Stimulated activated effector memory CD8-positive, alpha-beta T cell treated with anti-CD3 and anti-CD28 coated beads, Interleukin-12 subunit alpha, Interleukin-12 subunit beta, amount 100 ng/mL, for 72 hours (primary cell): ENCODE measurements at places on chromosomes 6 and 20.

- no peak for DNase-seq
Observed at GRCh38 chr6:157688275-157688959, 134.6 kb upstream of the SNX9 start.

DNA sequence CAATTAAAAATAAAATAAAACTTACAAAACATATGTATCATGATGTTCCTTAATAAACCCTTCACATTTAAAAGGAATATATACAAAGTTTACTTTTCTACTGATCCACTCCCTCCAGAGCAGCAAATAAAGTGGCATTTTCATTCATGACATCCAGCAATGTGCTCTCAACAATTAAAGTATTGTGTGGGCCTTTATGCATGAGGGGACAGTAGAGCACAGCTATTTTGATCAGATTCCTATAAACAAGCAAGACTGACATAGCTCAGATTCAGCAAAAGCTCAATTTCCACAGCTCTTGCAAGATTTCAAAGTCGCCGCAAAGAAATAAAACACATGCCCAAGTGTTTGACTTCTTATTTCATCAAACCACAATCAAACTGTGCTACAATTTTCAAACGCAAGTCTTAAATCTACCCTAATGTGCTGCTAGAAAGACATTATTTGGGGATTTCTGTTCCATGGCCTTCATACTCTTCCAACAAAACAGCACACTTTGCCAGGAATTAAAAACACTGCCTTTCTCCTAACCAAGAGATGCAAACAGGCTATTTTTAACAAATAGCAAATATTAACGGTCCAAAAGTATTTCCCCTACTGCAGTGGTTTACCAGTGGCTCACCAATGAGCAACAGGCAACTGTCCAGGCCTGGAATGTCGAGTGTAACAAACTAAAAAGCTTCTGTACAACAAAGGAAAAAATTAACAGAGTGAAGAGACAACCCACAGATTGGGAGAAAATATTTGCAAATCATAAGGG is 52.3 kb downstream of the MBOAT1 start:
- DNase-seq = no peak

GRCh38 chr20:60008130-60008808 is 50.0 kb downstream of the CDH26 start:
- DNase-seq = no peak

DNA sequence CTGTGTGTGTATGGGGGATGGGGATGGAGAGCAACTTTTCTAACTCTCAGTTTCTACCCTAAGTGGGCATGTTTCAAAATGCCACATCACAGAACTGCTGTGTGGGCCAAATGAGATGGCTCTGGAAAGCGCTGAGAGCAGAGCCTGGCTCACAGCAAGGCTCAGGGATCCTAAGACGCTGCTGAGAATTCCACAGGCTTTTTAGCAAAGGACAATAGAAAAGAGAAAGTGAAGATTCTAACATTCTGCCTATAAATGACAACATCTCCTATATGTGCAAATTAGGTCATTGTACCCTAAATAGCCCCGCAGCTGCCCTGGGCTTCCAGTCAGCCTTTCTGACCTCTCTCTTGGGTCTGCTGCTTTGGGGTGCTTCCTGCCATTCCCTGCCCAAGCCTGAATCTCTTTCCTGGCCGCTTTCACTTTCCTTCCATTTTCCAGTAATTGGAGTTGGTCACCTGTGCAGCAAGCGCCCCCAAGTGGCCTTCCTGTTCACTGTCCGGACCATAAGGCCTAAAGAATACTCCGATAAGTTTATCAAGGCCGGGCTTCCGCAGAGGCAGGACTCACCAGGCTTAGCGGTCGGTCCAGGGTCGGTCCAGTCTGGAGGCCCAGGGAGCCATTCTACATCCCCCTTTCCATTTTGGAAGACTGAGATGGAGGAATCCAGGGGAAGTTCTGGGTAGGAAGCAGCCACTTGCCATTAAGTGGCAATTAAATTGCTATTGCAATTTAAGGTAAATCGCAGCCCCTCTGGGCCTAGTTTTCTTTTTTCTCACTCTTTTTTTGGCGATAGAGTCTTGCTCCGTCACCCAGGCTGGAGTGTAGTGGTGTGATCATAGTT is 6.7 kb upstream of the DDR1 start:
- peak; percentile 55 for DNase-seq

GRCh38 chr20:54042021-54042420 is 28.4 kb downstream of the BCAS1 start:
- no peak for DNase-seq

DNA sequence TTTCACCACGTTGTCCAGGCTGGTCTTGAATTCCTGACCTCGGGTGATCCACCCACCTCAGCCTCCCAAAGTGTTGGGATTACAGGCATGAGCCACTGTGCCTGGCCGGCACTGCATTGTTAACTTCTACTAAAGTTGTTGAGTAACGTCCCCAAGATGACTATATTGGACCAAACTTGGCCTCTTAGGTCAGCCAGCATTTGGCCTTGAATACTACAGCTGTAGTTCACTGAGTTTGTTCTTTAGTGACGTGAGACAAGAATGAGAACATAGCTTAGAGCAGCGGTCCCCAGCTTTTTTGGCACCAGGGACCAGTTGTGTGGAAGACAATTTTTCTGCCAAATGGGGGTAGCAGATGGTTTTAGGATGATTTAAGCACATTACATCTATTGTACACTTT is 237.1 kb downstream of the TBC1D7 start:
- no peak for DNase-seq

- no peak for DNase-seq
Observed at GRCh38 chr20:17457079-17457478, 74.1 kb downstream of the BFSP1 start.

- DNase-seq = no peak
Observed at GRCh38 chr20:58889798-58890517, 37.4 kb downstream of the GNAS start.

DNA sequence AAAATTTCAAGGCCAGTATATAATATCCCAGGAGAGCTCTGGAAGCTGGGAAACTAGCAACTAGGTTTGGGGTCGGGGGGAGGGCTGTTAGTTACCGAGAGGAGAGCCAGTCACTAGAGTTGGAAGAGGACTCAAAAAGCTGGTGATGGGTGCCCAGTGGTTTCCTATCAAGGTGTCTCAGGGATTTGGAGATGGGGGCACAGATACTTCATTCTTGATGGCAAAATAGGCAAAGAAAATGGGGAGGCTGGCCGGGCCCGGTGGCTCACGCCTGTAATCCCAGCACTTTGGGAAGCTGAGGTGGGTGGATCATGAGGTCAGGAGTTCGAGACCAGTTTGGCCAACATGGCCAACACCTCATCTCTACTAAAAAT is 805 bp downstream of the PHF1 start:
- peak; percentile 51 for DNase-seq

DNA sequence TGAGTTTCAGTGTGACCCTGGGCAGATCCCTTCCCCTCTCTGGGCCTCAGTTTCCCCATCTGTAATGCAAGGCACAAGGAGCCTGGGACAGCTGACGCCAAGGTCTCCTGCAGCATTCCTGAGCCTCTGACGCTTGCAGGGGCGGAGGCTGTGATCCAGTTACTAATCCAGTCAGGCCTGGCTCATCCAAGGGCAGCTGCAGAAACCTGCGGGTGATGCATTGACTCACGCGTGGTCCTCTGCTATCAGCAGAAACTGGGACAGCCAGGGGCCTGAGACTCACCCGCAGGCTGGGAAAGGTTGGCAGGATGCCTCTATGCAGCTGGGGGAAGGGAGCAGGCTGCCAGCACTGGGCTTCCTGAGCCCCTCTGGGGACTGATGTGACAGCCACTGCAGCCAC is 65.0 kb upstream of the SIRPA start:
- DNase-seq = no peak

GRCh38 chr6:115617031-115617430 is 443.7 kb downstream of the FRK start:
- DNase-seq = no peak

DNA sequence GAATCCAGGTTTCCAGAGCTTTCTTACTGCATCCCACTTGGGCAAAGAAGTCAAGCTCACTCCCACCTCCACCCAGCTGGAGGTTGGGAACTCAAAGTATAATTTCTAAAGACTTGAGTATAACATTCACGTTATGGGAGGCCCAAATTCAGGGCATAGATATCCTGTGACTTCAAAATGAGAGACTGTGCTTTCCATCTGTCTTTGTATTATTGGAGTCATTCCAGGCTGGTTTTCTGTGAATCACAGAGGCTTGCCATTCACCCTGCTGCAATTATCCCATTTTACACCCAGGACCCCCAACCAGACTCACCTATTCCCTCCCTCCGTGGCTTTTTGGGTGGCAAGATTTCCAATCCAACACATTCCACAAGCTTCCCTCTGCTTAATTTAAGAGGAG is 19.3 kb upstream of the SRC start:
- DNase-seq = no peak

DNA sequence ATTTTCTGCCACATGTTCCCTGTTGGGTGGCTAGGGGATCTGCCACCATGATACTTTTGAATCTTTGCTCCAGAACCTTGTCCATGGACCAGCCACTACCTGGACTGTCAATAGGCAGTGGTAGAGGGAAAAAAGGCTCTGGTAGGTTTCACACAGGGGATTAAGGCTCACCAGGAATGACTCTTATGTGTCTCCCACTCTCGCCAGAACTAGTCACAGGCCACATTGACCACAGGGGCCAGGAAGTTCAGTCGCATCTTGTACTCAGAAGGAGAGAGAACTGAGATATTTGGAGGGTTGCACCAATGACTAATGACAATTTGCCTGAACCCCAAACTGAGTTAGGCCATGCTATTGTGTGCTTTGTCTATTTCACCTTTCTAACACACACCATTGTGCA is 23.6 kb upstream of the APCDD1L start:
- DNase-seq = no peak

GRCh38 chr6:99282479-99283062 is 66.9 kb downstream of the FAXC start:
- DNase-seq = no peak

- DNase-seq = no peak
Observed at GRCh38 chr20:62282877-62283503, 19.8 kb upstream of the ADRM1 start.

DNA sequence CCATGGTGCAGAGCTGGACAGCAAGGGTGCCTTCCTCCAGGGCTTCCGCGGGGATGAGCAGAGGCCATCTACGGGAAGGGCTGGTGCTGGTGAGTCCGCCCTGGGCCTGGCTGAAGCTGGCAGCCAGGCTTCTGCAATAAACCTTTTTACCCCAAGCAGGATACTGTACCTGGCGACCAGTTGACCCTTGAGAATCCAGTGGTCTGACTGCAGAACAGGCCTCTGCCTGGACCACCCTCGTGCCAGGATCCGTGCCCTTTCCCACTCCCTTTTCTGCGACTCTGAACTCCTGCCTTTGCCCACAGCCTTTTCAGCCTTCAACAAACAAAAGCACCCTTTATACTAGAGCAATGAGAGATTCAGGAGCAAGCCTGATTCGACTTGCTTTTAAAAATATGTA is 18.9 kb downstream of the CDH26 start:
- no peak for DNase-seq

DNA sequence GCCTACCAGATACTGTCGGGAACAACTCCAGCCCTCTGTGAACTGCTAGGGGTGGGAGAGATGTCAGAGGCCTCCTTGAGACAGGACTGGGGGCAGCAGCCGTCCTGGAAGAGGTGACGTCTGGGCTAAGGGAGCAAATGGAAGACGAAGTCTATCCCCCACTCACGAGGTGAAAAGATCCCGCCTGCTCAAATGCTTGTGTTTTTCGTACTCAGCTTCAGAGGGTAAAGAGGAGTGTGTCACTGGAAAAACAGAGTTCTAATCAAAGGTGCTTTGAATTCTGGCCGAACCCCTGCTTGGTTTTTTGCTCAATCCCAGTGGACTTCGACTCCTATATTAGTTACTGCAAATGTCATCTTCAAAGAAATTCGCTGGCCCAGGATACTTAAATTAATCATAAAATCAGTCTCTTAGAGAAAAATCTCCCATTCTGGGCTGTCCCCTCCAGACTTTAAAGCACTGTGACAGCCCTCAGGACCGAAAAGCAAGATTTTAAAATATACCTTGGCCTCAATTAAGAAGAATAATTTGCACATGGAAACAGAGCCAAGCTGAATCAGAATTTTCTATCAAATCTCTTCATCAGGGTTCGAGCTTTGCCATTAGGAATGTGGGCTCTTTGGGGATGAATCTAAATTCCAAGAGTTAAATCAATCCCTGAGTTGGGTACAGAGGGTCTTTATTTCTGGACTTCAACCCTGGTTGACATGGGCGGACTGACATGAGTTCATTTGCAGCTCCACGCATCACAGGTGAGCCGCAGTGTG is 61.8 kb upstream of the AFDN start:
- no peak for DNase-seq

GRCh38 chr20:25319241-25320034 is 71.2 kb downstream of the ABHD12 start:
- no peak for DNase-seq

DNA sequence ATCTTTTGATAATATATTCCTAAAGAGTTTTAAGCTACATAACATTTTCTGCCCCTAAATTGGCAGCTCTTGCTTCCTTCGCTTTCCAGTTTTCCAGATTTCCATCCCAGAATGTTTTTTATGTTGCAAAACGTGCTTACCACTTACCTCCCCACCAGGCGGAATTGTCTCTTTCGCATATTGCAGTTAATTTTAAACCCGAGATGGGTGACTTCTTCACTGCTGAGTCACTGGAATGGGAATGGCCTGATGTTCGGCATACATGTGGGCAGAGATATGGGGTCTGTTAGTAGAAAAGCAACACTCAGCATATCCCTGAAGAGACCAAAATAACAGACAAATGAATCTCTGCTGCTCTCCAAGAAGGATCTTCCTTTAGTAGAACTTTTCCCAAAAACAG is 491.2 kb downstream of the PREX1 start:
- no peak for DNase-seq

DNA sequence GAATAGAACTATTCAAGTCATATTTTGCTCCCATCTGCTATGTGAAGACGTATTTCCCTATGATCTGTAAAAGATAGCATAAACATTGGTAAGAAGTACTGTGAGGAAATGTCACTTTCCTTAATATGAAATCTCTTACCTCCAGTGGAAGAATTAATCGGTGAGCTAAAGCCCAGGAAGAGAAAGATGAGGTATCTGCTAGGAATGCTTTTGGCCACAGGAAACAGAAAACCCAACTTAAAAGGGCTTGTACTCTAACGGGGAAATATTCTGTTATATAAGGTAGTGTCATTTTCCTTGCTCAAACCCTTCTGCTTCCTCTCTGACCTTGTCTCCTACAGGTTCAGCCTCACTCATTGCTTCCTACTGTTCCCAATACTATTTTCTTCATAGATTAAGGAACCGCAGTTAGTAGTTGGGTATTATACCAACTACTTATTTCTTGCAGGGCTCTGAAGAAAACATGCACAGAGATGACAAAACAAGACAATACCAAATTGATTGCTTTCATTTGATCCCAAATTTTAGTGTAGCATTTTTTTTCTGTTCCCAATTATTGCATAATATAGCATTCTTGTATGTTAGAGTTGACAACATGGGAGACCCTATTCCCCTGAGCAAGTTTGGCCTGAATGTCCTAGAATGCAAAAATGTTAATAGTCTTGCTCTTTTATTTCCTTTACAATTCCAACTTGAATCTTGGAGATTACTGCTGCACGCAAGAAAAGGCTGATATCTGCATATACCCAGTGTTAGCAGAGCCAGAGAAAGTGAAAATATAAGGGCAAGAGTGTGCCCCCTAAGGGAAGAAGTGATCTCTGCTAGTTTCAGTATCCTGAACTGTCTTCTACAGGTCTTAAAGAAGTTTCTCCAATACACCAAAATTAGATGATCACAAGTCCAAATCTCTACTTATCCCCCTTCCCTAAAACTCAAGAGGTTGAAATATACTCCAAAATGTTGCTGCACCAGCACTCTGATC is 65.3 kb downstream of the AFG1L start:
- DNase-seq = no peak

- no peak for DNase-seq
Observed at GRCh38 chr20:10367943-10368701, 65.9 kb downstream of the MKKS start.

- no peak for DNase-seq
Observed at GRCh38 chr6:130889423-130889822, 62.2 kb downstream of the SMLR1 start.
